Pancreas (tissue), 10 donors: ENCODE measurements at places on chromosomes 3 and 15.

GRCh38 chr3:136712941-136713340 lies 39.2 kb downstream of the STAG1 start:
- no peak for DNase-seq

DNA sequence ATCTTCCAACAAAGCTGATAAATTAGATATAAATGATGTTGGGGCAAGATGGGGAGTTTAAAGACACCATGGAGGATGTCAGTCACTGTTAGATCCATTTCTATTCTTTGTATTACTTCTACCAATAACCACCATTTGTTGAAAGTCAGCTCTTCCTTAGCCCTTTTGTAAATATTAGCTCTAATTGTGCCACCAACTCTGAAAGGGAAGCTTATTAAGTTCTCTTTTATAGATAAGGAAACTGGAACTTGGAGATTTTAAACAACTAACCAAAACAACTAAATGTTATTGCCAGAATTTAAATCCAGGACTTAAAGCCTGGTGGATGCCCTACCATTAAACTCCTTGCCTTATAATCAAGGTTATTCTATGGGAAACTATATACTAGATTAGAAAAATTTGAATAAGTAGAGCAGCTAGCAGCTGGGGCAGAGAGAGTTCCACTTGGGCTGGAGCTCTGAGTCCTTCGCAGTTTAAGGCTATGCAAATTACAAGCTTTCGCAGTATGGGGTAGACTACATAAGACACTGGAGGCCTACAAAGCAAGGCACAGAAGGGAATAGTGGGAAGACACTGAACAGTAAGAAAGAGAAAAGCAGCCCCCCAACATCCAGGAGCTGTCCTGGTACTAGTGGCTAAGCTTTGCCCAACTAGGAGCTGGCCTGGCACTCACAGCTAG lies 52.6 kb downstream of the TM4SF18 start:
- no peak for DNase-seq

DNA sequence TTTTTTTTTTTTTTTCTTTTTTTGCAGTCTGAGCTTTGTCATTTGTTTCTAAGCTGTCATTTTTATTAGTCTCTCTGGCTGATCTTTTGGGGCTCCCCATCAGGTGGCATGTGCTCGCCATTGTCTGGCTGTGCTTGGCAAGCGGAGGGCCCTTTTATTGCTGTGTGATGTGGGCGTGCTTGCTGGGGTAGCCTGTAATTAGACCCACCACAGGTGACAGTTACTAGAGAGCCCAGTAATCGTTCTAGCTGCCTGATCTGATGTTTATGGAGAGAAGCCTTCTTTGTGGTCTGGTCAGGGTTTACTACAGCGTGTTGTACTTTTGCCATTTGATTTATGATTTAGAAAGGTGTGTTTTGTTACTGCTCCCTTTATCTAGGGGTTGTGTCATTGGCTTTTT lies 179.9 kb downstream of the MCTP2 start:
- no peak for DNase-seq

DNA sequence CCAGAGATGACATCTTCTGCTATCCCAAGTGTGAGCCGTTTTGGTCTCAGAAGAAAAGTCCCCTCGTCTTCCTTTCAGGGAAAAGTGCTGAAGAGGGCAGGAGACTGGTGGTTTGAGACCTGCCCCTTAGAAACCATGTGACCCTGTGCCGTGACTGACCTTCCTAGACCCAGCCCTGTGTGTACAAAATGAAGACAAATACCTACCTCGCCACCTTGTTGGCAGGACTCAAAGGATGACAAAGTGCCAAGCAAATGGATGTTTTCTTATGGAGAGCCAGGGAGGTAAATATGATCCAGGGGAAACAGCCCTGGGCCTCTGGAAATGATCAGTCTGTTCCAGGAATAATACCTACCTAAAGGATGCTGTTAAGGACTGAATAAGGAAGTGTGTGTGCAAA lies 41.3 kb downstream of the FAM174B start:
- DNase-seq: no peak

- no peak for DNase-seq
Observed at GRCh38 chr3:69099576-69099975, 14.8 kb downstream of the ARL6IP5 start.
